ENCODE measurements at places on chromosomes 2 and 18. TPM values are rescaled to one million over a fixed set of nuclear protein-coding genes. Genes with fewer than 3 reads are reported as not detected.

DNA sequence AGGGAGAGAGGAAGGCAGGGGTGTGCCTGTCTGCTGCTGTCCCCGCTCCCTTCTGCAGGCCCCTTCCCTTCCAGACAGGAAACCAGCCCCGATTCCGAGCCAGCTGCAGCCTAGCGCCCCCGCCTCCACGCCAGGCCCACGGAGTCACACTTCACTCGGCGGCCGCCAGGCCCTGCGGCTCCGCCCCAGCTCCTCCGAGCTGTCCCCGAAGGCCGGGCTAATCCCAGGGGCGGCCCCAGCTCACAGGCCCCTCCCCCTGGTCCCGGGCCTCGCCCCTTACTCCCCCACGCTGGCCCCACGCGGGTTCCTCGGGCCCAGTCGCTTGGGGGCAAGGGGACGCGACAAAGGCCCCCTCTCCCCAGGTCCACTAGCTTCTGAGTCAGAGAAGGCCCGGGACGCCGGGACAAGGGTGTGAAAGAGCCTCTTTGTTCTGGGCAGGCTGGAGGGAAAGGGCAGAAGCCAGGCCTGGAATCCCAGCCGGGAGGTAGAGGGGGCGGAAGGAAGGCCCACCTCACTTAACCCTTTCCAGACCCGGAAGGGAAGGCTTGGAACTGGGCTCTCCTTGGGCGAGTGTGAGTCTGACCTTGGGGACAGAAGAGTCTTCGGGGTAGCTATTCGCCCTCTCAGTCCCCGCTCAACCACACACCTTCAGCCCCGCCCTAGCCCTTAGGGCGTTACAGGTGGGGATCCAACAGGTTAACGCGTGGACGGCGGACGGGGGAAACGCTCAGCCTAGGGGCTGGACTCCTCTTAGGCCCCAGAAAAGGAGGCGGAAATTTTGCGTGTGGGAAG is 1.2 kb downstream of the RTKN start:
- peak; percentile 83 for DNase-seq

DNA sequence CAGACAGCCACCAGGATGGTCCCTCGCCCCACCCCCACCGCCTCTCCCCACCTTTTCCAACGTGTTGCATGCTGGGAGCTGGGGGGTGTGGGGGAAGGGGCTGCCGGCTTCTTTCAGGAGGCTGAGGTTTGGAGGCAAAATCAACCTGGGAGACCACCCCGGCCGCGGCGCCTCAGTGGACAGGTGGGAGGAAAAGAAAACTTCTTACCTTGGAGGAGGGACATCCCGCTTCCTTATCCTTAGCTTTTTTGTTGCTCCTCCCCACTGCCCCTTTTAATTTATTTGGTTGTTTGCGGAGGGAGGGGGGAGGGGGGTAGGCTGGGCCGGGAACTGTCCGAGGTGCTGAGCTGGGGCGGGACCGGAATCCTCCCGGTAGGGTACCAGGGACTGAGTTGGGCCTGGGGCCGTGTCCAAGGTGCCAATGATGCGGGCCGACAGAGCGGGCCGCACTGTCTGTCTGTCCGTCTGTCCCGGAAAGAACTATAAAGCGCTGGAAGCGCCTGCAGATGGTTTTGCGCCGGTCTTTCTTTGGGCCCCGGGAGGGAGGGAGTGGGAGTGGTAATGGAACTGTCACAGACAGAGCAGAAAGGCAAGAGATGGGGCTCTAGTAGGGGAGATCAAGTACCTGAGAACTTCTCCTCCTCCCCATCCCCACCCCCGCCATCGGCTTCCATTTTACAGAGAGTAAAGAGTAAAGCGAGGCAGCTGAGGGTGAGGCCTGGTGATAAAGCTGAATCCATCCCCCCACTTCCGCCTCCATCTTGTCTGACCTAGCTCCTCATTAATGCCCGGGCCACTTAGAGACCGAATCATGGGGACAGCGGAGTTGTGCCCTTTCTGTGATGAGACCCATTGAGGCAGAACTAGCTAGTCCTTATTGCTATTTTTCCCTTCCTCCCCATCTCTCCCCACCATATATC is 2.4 kb downstream of the CDK5R2 start:
- DNase-seq: no peak

DNA sequence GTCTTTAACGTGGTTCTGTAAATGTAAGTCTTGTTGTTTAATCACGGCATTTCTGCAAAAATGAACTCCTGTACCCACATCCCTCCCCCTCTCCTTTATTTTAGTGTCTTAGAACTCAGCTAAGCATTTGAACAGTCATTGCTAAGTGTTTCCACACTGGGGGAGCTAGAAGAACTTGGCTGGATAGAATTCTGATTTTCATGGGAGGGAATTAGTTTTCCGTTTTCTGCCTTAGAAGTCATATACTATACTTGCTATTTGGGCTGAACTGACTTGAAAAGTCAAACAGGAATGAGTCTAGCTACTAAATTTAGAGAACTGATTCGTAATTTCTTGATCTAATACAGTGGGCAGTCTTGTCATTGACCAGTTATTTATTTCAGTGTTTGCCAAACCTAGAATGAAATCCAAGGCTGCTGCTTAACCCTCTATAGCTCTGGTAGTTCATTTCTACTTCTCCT is 61.1 kb downstream of the FMNL2 start:
- no peak for DNase-seq

GRCh38 chr18:5726011-5726410 is 169.3 kb downstream of the TMEM200C start:
- no peak for DNase-seq

DNA sequence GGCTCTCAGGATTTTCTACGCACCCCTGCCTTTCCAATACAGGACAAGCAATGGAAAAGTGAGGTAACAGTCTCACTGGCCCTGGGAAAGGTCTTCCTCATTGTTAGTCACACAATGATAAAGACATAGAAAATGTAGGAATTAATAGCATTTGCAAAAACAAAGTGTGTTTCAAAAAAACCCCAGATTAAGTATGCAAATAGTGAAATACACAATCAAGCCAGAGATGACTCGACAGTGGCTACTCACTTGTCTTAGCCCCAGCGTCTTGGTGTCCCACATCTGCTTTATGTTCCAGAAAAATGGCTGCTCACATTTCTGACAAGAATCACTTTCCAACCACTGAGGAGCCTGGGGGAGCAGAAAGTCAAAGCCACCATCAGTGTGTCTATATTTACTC is 47.0 kb upstream of the AP1S3 start:
- DNase-seq: no peak

GRCh38 chr18:77061281-77061945 is 71.2 kb downstream of the MBP start:
- DNase-seq: no peak

DNA sequence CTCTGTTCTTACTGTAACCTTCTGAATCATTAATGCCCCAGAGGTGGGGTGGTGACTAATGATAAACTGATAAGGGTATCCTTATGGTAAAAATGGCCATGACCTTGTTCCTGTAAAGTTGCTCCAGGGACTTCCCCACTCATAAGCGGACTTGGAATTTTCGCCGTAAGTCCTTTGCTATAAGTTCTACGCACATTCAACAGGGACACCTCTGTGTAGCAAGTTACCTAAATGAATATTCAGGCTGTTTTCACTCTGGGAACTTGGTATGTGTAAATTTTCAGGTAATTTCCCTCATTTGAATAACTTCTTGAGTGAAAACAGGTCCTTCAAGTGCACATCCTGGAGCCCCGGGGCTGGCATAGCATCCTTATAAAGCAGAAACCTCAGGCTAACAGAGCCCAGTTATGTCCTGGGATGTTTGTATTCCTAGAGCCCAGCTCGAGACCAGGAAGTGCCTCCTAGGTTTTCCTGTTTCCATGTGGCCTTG is 9.4 kb upstream of the AGFG1 start:
- DNase-seq: no peak

DNA sequence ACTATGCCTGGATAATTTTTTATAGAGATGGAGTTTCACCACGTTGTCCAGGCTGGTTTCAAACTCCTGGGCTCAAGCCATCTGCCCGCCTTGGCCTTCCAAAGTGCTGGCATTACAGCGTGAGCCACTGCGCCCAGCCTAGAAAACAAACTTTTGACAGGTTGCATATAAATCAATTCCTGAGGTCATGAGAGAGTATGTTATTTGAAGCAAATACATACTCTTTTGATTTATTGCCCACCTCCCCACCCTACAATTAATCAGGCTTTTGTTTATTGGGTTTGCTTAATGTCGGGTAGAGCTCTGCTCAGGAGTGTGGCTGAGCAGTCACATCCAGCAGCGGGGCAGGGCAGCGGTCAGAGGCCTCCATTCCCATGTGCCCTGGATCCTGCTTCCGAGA is 37.9 kb upstream of the ASB1 start:
- DNase-seq: peak; percentile 52

GRCh38 chr2:102301867-102302362 is 9.4 kb upstream of the IL1RL1 start:
- peak; percentile 14 for DNase-seq

GRCh38 chr2:100819370-100820272 is at the start of gene NPAS2:
NPAS2 (plus strand) TSS chr2:100820139; CDS start chr2:100904755, 84,616 bp downstream.
- DNase-seq: peak; percentile 51

DNA sequence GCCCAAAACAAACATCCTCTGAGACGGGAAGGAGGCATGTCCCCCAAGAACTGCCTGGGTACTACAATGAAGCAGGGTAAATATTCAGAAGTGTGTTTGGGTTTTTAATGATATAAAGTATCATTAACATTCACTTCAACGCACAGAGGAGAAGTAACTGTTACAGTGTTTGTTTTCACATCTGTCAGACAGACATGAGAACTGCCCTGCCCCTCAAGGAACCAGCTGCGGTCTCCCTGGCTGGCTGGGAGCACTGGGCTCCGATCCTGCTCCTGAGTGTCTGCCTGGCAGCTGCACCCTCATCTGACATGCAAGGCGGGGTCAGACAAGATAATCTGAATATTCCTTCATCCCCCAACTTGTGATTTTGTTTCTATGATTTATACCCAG is 75.6 kb downstream of the MBP start:
- DNase-seq: no peak

DNA sequence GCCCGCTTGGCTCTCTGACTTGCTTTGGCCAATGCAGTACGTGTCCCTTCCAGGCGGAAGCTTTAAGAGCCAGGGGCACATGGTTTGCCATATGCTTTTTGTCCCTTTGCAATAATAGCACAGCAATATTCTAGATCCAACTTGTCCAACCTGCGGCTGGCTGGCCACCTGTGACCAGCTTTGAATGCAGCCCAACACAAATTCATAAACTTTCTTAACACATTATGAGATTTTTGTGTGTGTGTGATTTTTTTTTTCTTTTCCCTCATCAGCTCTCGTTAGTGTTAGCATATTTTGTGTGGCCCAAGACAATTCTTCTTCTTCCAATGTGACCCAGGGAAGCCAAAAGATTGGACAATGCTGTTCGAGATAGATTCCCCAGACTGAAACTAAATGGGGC is 119.3 kb upstream of the SIX3 start:
- DNase-seq: no peak

DNA sequence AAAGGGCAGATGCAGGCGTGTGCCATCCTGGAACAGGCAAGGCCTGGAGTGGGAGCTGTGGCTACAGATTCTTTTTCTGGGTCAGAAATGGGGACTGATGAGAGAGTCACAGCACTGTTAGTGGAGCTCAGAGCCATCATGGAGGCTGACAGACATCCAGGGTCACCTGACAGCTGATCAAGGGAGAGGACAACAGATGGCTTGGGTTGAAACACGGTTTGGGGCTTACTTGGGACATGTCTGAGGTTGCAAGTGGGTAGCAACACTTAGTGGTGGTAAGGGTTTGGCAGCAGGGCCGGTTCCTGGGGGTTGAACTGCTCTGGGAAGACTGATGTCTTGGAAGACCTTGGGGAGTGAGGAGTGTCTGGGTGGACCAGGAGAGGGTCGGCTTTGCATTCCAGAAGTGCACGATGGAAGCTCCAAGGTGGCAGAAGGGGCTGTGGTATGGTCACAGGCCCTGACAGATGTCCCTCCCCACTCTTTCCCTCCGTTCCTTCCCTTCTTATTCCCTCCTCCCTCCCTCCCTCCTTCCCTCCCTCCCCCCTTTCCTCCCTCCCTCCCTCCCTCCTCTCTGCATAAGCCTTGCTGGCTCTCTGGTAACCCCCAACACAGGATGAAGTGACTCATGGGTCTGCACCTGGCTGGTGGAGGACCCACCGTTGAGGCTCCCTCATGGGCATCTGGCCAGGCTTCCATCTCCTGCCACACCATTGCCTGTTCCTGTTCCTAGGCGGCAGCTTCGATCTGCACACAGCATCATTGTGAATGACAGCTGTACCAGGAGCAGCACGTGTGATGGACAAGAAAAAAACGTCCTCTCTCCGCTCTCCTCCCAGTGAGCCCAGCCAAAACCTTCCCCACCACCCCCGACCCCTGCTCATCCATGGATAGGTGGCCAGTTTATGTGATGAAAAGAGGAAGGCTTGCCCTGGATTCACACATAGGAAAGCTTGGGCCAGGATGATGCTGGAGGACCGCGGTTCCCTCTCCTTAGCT is 63.8 kb upstream of the RPL31 start:
- DNase-seq: no peak

TFCP2L1 gene
- total RNA-seq: 25.7 TPM

FHOD3 gene
- total RNA-seq: 52.5 TPM

DHX57 gene
- total RNA-seq: 19.0 TPM

SCYGR7 gene
- total RNA-seq: not detected

DSC2 gene
- 29.1 TPM for total RNA-seq

SNX17 gene
- 127 TPM for total RNA-seq

Measured in prostate gland (tissue), 2 donors.